ENCODE measurements at places on chromosomes 5 and 9. TPM values are rescaled to one million over a fixed set of nuclear protein-coding genes. Genes with fewer than 3 reads are reported as not detected.

GRCh38 chr9:134377976-134378375 is 51.7 kb downstream of the RXRA start:
- no peak for DNase-seq
- H3K27me3 ChIP-seq: no peaks in the 10 kb centered on the region

DNA sequence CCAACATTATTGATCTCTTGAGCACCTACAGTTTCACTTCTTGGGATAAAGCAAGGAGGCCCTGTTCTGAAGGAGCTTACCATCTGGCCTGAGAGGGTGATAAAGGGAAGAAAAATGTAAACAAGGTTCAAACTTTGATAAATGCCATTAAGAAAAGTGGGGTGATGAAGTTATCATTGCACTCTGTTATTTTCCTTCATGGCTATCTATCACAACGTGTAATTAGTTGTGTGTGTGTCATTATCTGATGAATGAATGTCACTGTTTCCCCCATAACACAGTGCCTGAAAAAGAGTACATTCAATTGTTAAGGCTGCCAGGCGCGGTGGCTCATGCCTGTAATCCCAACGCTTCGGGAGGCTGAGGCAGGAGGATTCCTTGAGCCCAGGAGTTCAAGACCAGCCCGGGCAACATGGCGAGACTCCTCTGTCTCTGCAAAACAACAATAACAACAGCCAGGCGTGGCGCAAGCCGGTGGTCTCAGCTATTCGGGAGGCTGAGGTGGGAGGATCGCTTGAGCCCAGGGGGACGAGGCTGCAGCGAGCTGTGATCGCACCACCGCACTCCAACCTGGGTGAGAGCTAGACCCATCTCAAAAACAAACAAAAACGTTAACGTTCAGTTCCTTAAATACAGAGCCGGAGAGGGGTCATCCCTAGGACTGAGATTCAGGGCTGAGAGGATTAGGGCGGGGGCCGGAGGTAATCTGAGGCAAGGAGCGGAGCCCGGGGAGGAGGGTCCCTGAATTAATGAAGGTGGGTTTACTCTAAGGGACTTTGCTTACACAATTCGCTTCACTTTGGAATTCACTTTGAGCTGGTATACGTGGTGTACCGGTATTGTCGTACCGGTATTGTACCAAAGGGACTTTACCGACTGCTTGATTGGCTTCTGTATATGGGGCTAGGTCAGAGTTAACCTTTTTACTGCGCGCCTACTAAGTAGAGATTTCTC is 917 bp downstream of the NHP2 start:
- H3K4me1 ChIP-seq: peaks cover 53% of the 10 kb centered on the region
- peaks cover 35% of the 10 kb centered on the region for H3K36me3 ChIP-seq
- H3K27ac ChIP-seq: peak overlapping the region; percentile 88
- no peak for DNase-seq
- H3K27me3 ChIP-seq: no peaks in the 10 kb centered on the region

DNA sequence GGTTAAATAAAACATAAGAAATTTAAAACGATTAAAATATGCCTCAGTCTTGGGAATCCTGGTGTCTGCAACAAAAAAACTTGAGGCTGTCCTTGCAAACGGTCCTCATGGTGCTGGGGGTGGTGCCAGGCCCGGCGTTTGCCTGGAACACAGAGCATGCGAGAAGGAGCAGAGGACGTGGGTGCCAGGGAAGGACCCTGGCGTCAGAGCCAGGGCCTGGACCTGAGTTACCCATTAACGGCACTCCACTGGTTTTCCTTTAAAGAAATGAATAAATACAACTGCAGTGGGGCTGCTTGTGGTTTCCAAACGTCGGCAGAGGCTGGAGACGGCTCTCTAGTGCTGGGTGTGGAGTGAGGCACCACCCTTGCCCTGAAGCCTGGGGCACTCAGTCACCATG is at the start of gene SLC6A18:
TSS of gene SLC6A18 (plus strand) at position 301 of the 400 bp plus-strand sequence. CDS start at position 398, 97 bp downstream.
- H3K4me3 ChIP-seq: no peak within 1 kb of the TSS
- no peak for DNase-seq
- peaks cover 5% of the 10 kb centered on the region for H3K27me3 ChIP-seq

DNA sequence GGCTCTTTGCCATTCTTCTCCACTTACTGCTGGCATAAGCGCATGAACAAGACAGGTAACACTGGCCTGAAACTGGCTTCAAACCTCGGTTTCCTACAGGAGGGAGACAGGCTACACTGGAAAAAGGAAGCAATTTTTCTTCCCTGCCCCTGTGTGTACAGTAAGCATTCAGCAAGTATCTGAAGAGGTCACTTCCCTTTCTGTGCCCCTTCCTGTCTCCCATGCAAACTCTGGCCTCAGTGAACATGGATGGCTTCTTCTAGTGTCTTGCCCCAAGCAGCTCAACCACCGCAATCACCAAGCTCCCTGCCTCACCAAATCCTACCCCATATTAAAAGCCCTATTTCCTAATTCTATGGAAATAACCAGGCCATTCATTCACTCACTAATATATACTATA is 42.4 kb downstream of the SERINC5 start:
- peak overlapping the region; percentile 77 for H3K27ac ChIP-seq
- peaks cover 91% of the 10 kb centered on the region for H3K4me1 ChIP-seq
- H3K36me3 ChIP-seq: peaks cover 15% of the 10 kb centered on the region

DNA sequence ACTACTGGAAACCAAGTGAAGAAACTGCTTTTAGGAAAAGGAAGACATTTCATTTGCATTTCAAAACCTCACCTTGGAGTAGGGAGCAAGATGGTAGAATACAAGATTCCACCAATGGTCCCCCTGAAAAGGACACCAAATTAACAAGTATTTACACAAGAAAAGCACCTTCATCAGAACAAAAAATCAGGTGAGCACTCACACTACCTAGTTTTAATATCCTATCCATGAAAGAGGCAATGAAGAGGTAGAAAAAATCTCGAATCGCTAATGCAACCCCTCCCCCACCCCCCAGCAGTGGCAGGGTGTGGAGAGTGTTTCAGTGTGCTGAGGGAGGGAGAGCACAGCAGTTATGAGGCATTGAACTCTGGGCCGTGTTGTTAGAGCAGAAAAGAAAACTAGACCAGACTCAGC is 1397.0 kb upstream of the C9orf72 start:
- no peaks in the 10 kb centered on the region for H3K27me3 ChIP-seq
- no peaks in the 10 kb centered on the region for H3K4me1 ChIP-seq
- no peak for DNase-seq
- no peak overlapping the region for H3K27ac ChIP-seq

DNA sequence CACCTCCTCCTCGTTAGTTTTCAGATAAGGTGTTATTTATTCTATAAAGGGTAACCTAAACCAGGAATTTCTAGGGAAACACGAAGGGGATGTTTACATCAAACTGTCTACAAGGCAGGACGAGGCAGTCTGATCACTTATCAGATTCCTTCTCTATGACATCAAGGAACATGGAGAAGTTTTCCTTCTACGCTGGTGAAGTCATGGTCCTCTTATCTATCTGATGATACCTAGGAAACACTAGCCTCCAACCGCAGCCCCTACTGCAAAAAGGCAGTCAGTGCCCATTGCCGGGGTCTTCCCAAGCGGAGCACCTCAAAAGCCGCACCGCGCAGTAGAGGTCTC is 1.5 kb downstream of the MPDZ start:
- DNase-seq: no peak
- no peak overlapping the region for H3K27ac ChIP-seq
- peaks cover 9% of the 10 kb centered on the region for H3K27me3 ChIP-seq
- no peaks in the 10 kb centered on the region for H3K36me3 ChIP-seq
- no peak overlapping the region for H3K4me3 ChIP-seq

DNA sequence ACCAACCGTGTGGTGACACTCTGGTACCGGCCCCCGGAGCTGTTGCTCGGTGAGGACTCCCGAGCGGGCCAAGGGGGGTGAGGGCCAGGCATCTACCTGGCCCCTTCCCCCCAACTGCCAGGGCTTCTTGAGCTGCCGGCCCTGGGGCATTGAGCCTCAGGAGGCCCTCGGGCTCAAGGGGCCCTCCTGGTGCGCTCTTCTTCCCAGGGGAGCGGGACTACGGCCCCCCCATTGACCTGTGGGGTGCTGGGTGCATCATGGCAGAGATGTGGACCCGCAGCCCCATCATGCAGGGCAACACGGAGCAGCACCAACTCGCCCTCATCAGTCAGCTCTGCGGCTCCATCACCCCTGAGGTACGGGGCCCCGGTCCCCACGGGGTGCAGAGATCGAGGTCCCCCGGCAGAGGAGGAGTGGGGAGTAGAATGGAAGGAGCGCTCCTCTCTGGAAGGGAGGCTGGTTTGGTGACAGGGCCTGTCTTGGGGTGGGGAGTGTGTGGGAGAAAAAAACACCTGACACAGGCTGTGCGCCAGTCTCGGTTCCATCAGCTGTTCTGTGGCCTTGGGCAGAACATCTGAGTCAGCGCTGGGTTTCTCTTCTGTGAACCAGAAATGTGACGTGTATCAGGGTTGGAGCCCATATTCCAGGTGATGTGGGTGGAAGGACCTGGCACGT is 2.6 kb downstream of the CDK9 start:
- H3K27ac ChIP-seq: peak overlapping the region; percentile 78
- peak overlapping the region; percentile 41 for H3K4me3 ChIP-seq
- DNase-seq: peak; percentile 89
- H3K36me3 ChIP-seq: peaks cover 49% of the 10 kb centered on the region
- H3K27me3 ChIP-seq: no peaks in the 10 kb centered on the region

DNA sequence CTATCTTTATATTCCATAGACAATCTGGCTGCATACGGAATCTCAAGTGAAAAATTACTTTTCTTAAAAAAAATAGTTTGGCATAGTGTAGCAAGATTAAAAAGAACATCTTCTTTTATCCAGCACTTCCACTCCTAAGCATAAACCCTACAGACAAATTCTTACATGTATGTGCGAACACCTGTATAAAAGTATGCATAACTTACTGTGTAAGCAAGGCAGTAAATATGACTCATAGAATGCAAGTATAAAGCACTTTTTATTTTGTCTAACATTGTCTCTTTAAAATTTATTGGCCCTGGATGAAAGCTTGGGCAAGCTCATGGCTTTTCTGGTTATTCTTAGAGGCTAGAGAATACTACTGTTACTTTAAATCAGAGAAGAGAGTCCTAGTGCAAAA is 86.4 kb downstream of the MSX2 start:
- H3K27me3 ChIP-seq: peaks cover 1% of the 10 kb centered on the region
- H3K27ac ChIP-seq: no peak overlapping the region
- H3K36me3 ChIP-seq: peaks cover 2% of the 10 kb centered on the region
- H3K4me1 ChIP-seq: no peaks in the 10 kb centered on the region
- no peak overlapping the region for H3K4me3 ChIP-seq

DNA sequence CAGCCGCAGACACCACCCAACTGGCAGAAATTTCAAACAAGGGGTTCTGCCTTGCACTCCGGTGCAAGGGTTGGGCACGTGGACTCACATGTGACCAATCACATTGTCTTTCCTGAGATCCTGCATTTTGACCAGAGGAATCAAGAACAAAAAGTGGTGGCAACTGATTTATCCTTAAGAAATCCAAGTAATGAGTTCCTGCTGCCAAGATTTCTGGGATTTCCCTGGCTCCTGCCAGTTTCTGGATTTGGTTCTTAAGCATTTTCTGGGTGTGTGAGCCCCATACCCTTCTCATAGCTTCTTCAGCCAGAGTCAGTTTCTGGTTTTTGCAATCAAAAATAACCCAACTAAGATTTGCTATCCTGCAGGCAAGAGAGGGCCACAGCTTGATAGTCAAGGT is 17.4 kb upstream of the KCNIP1 start:
- H3K27ac ChIP-seq: no peak overlapping the region
- DNase-seq: no peak
- H3K4me1 ChIP-seq: no peaks in the 10 kb centered on the region
- peaks cover 9% of the 10 kb centered on the region for H3K27me3 ChIP-seq
- H3K36me3 ChIP-seq: no peaks in the 10 kb centered on the region

- H3K36me3 ChIP-seq: no peaks in the 10 kb centered on the region
- H3K27ac ChIP-seq: peak overlapping the region; percentile 93
- no peaks in the 10 kb centered on the region for H3K27me3 ChIP-seq
- peak overlapping the region; percentile 74 for H3K4me3 ChIP-seq
- peak; percentile 72 for DNase-seq
These were observed 5.3 kb upstream of the LCP2 start for GRCh38 chr5:170302653-170303501.

Gene ZDHHC11
- total RNA-seq: 7.9 TPM

Gene PCDHA1
- total RNA-seq: not detected

Gene AK8
- 0.39 TPM for total RNA-seq

Gene ANKRD31
- total RNA-seq: 0.33 TPM

Gene ZNF474
- total RNA-seq: not detected
